ENCODE measurements at places on chromosomes 5 and 9. TPM values are rescaled to one million over a fixed set of nuclear protein-coding genes. Genes with fewer than 3 reads are reported as not detected.

The TAS2R1 gene
- not detected for total RNA-seq

The HK3 gene
- under 0.01 TPM for total RNA-seq

The SHISAL2B gene
- not detected for total RNA-seq

The EDIL3 gene
- total RNA-seq, result 9.2 TPM

The NXNL2 gene
- 1.3 TPM for total RNA-seq

The ZNF367 gene
- 0.66 TPM for total RNA-seq

The BTNL8 gene
- total RNA-seq, result not detected

The MYORG gene
- total RNA-seq, result 0.83 TPM

The ARAP3 gene
- total RNA-seq, result 2.6 TPM

- DNase-seq, result no peak
Observed at GRCh38 chr9:1535051-1535450, 480.1 kb upstream of the SMARCA2 start.

DNA sequence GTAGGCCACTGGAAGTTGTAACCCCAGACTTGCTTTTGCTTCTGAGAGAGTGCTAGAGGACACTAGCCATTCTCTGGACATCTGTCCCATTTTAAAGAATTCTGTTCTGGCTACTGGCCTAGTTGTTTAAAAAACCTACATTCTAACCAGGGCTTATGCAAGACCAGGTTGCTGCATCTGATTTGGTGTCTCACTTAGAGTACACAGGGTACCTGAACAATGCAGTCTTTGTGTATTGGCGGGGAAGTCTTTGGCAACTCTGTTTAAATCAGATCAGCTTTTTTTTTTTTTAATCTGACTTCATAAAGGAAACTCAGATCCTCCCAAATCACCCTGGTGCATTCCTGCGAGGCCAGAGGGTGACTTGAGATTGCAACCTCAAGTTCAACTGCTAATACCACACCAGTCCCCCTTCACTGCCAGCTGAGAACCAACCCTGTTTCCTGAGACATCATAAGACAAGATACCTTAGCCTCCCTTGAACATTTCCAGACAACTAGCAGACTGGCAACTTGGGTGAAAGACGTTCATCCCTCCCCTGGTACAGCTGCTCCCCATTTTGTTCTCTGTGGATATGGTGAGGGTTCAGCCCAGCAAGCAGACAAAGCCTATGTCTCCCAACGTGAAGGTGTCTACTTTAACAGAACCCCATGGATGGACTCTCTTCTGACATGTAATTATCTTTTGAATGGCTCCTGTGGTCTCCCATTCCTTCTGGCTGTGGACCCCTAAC, 27.0 kb downstream of the SKP1 start:
- DNase-seq, result peak; percentile 39

DNA sequence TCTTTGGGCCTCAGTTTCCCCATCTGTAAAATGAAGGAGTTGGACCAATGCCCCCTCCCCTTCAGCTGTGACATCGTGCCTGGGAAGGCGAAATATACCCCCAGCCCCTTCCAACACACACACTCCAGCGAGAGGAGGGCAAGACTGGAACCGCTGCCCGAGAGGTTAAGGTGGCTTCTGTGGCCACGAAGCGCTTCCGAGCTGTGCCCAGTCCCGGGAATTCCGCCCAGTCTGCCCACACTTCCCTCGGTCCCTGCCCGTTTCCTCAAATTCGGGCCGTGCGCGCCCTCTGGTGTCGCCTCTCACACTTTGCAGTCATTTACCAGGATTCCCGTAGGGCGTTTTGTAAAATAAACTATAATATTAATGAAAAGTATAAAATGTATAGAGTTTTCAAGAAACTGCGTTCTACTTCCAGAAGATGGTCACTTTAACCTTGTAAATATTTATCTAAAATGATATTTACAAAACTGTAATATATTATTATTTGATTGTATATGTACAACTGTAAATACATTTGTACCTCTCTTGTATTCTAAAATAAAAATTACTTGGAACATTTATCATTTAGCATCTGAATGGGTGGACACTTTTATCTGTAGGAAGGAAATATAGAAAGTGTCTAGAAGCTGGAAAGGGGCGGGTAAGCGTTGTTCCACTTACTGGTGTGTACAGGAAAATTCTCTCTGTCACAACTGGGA, 11.0 kb upstream of the EXOSC2 start:
- peak; percentile 75 for DNase-seq

GRCh38 chr9:74497748-74498620, 849 bp downstream of the RORB start:
- peak; percentile 34 for DNase-seq

- no peak for DNase-seq
Observed at GRCh38 chr5:96636046-96636445, 26.1 kb upstream of the CAST start.

DNA sequence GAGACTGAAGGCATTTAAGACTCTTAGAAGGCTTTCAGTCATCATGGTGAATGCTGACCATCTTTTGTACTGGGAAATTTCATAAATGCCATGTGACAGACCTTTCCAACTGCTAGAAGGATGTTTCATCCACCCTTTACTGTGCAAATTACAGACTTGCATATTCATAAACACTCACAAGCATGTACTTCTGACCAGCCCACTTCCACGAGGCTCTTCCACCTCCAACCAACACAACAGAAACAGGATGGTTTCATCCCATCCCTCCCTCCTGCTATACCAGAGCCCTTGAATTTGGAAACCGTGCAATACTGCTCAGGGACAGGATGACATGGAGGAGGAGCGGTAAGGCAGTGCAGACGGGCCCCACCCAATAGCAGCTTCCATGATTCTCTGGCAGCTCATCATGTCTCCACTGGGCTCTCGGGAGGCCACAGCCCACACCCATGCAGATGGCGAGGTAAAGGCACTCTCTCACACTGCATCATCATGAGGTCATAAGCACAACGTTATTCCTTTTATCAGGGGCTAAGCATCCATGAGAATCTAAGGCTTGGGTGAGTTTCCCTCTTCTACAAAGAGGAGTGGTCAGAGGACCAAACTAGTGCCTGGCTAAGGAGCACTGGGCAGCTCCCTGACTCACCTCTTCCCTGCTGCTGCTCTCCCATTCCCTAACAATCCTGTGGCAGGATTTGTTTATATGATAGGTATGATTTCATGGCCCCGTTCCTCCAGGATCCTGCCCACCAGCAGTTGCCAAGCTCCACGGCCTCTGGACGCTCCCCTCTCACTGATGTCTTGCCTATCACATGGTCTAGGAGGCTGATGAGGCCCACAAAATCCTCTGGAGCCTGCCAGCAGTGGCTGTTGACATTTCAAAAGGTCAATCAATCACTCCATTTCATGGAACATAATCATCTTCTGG, 94.4 kb upstream of the FSTL4 start:
- DNase-seq, result no peak

DNA sequence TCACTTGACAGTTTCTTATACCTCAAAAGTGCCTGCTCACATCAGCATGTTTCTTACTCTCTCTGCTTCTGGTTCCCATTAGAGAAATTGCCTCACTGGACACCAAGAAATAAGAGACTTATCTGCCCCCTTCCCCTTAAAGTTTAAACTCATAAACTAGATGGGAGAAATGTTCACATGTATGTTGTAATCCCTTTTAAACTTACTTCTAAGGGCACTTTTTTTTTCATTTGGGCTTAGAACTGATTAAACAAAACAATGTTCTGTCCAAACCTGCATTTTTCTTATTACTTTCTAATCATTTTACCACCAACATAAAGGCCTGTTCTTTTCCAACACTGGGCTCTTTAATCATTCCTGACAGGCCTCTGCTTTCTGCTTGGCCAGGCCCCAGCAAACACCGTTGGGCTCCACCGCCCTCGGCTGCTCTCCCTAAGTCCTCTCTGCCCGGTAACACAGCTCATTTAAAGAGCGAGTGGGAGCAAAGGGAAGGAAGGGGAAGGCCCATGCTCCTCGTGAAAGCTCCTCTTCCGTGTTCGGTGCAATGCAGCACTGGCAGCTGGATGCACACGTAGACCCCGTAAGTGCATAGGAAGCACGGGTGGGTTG, 53.4 kb downstream of the ROR2 start:
- peak; percentile 69 for DNase-seq

DNA sequence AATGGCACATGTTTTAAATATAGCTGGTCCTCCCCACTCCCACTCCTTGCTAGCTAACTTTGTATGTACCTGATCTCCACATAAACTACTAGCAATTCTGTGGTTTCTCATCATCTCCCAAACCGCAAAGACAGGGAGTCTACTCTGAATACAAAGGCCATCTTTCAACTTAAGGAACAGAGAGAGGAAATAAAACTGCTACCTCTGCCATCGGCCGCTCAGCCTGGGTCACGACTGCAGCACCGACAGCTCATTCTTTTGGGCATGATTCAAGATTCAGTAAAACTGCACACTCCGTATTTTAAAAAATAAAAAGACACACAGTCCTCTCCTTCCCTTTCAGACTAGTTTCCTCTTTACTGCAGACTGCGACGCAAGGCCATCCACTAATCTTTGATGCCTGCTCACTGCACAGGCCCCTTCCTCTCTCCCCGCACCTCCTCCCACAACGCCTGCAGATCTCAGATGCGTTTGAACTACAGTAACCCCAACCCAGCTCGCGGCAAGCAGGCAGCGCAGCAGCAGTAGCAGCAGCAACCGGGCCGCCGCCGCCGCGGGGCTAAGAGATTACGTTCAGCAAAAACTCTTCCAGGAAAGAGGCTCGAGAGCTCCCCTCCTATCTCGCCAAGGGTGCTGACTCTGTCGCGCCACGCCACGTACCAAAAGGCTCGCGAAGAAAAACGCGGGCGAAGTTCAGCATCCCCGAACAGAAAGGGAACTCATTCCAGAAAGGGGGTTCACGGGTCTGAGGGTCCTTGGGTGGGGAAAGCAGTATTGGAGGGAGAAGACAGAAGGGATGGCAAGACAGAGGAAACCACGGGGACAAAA, 1.5 kb downstream of the RNF145 start:
- peak; percentile 74 for DNase-seq

- DNase-seq, result no peak
Observed at GRCh38 chr5:162324328-162324727, 256.8 kb downstream of the GABRG2 start.

- DNase-seq, result no peak
Observed at GRCh38 chr9:34579104-34579807, 10.3 kb downstream of the CNTFR start.

DNA sequence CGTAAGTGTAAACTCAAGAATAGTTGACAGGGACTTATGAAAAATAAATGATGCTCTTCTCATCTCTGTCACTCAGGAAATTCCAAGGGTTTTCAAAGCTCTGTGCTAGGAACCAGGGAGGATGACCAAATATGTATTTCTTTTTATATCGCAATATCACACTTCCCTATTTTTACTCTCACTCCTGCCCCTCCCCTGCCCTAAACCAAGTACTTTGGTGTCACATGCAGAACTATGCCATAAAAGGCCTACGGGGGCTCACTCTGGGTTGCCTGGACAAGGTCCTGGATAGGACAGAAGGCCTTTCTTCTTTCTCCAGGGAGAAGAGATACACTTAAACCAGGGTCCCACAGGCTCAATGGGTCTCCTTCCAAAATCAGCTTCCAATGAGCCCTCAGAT, 8.3 kb upstream of the RETREG1 start:
- DNase-seq, result no peak

DNA sequence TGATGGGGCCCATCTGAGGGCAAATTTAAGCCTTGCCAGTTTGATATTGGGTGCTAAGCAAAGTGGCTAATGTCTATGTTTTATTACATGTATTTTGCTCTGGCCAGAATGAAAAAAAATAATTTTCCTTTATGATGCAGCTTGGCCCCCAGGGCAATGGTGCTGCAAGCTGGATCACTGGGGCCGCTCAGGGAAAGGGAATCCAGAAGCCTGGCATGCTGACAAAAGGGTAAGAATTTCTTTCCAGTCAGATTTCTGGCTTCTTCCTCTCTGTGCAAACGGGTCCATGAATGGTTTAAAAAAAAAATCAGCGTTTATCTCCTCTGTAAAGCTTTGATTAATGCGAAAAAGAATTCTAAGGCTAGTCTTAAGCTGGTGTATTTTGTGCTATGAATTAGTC, 138.4 kb downstream of the MAPKAP1 start:
- peak; percentile 42 for DNase-seq

DNA sequence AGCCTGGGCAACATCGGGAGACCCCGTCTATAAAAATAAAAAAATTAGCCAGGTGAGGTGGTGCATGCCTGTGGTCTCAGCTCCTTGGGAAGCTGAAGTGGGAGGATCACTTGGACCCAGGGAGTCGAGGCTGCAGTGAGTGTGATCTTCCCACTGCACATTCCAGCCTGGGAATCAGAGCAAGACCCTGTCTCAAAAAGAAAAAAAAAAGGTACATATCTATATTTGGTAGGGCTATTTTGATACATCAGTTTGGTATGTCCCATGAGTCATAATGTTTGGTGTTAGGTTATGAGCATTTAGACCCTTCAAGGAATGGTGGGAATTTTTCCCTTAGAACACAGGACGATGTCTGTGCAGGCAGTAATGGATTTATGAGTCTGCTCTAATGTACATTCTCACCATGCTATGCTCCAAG, 55.3 kb upstream of the POU4F3 start:
- DNase-seq, result peak; percentile 89

DNA sequence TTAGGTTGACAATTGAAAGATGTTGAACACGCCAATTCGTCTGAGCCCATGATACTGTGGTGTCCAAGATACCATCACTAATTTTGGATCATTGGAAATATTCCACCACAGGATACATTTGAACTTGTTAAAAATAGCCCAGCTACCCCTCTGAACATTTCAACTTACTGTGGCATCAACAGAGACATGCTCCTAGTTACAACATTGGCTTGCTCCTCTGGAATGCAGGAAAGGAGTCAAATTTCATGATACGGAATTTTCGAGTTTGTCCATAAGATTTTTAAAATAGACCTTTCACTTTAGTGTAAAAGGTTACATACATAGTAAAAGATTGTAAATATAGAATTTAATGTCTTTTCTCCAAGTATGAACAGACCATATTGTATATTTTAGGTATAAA, 12.8 kb downstream of the SEMA5A start:
- DNase-seq, result peak; percentile 59

- no peak for DNase-seq
Observed at GRCh38 chr9:85292261-85292660, 449.5 kb downstream of the AGTPBP1 start.

DNA sequence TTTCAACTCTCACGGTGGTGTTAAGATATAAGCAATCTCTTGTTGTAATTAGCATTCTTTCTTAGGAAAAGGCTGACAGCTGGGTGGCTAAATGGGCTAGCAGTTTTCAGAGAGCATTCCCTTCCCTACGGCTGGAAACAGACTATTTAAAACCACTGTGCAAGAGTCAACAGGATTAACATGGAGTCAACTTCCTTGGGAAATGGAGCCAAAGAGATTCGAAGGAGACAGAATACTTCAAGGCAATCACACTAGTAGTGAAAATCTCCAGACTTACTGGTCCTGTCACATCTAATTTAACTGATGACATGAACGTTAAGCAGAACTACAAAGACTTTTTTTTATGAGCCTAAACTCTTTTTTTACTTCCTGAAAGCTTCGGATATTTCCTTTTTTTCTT, 453.3 kb upstream of the ITGA1 start:
- no peak for DNase-seq

- DNase-seq, result no peak
Observed at GRCh38 chr5:148314187-148314586, 2.0 kb downstream of the SPINK7 start.

- peak; percentile 46 for DNase-seq
Observed at GRCh38 chr9:133443982-133444381, 15.8 kb upstream of the CACFD1 start.

Data from fibroblast of lung (primary cell).